Fibroblast of lung (primary cell): ENCODE measurements at places on chromosomes 1 and 21.

GRCh38 chr1:107546576-107546975 lies 405.7 kb downstream of the NTNG1 start:
- no peak for DNase-seq

GRCh38 chr1:78619446-78619802 lies 824 bp upstream of the IFI44L start:
- DNase-seq: no peak

DNA sequence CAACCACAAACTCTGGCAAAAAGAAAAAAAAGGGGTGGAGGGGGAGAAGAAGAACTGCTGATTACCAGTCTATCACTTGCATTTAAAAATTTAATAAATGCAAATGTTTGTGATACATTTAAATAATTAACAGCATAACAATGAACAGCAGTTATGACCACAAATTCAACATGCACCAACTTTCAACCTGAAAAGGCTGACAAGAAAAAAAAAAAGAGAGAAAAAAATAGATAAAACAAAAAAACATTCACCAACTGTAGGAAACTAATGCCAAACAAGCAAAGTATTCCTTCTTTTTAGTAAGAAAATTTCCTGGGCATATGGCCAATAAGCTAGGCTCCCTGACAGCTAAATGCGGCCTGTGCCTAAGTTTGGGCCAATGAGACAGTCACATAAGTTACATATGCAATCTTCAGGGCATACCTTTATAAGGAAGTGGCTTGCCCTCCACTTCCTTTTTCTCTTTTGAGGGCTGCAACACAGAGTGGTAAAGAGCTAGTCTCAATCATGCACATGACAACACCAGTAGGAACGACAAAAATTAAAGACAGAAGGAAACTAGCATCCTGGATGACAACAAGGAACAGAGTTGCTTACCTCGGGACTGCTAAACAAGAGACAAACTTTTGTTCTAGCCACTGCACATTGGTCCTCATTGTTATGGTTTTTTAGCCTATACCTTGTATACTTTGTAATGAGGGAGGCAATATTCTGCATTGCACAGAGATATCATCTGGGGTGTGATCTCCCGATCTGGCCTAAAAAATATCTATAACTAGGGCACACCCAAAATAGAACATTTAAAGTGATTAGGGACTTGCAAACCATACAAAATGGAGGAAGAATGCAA lies 24.2 kb upstream of the PHTF1 start:
- peak; percentile 66 for DNase-seq

DNA sequence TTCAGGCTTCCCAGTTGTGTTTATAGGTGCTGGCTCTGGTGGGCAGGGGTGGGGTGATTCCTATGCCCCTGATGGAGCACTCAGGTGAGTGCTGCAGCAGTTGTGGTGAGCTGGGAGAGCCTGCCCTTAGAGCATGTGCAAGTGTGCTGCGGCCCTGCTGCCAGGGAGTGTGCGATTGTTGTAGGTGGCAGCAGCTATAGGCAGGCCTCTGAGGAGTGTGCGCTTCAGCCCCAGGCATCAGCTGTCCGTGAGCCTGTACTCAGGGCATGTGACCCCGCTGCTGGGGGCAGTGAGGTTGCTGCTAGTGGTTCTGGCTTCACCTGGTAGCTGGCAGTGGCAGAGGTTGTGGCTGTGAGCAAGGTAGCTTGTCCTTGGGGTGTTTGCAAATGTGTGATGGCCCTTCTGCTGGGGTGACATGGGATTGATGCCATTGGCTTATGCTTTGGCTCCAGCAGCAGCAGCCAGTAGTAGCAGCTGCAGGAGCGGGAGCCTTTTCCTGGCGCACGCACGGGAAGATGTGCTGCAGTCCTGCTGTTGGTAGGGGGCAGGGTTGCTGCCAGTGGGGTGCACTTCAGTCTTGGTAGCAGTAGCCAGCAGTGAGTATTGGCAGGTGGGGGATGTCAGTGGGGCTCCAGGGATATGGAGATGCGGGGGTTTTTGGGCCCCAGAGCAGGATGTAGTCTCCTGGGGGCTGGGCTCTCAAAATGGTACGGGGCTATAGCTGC lies 37.7 kb downstream of the SYCP1 start:
- no peak for DNase-seq

DNA sequence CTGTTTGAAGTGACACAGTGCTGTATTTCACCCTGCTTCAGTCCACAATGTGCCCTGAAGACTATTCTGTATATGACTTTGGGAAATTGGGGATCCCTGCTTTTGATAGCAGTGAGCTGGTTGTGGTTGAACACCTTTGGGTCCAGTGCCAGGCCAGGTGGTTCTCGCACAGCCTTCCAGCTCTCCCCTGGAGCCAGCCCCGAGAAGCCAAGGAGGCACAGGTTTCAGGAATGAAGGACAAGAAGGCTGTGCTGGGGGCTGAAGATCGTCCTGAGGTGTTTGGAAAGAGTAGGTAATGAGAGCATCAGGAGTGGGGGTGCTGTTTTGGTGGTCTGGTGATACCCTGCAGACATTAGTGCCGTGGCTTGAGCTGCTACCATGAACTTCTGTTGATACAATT lies 131.4 kb upstream of the COL6A1 start:
- no peak for DNase-seq

DNA sequence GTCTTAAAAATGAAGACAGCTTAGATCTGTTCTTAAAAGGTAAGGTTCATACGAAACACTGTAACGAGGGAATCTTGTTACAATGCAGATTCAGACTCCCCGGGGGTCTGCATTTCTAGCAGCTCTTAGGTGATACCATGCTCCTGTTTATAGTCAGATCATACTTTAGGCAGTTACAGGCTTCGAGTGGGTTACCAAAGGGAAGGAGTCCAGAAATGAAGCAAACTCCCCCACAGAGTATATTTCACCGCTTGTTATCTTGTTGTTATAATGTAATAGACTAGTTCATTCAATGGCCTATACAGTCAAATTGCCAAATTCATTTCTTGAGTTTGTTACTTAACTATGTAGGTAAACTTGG lies 601.1 kb downstream of the USP25 start:
- DNase-seq: no peak

GRCh38 chr1:42820813-42821212 lies 3.6 kb upstream of the SVBP start:
- no peak for DNase-seq

- DNase-seq: no peak
These were observed 52.5 kb downstream of the LRIG2 start for GRCh38 chr1:113125517-113125916.

DNA sequence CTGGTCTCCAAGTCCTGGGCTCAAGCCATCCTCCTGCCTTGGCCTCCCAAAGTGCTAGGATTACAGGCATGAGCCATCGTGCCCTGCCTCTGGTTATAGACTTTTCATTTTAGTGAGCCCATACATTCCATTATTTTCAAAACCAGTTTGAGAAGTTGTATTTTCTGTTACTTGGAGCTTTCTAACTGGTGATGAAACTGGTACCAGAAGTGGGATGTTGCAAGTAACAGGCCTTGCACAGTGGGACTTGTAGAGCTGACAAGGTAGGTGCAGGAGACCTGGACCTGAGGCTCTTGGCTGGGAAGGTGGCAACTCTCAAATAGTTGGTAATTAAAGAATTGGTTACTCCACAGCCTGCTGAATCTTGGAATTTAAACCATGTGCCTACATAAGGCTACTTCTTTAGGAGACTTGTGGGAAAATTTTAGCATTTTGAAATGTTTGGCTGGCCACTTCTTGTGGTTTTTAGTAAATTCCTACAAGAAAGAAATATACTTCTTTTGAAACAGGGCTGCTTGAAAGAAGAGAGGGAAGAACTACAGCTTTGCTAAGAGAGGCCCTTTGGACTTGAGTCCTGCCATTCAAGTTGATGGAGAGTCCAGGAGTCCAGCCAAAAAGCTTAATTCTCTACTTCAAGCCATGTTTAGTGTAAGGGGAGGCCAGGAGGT lies 9.8 kb upstream of the ALPL start:
- DNase-seq: peak; percentile 36

- DNase-seq: no peak
These were observed 105.6 kb downstream of the ERG start for GRCh38 chr21:38392661-38393060.

DNA sequence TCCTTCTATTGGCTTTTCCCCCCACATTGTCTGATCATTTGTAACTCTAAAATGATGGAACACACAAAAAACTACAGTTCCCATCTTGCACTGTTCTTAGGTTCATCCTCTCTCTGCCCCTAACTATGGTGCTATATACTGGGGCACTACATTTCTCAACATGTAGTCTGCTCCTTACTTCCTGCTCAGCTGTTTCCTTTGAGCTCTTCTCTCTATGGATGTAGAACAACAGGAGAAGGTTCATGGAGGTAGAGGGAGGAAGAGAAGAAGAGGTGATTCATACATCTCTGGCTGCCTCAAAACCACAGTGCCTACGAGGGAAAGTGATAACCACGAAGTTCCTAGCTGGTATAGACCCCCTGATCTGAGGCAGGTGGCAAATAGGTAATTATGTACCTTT lies 7.0 kb upstream of the C1orf146 start:
- DNase-seq: no peak

GRCh38 chr21:32238063-32238462 lies 40.8 kb downstream of the MIS18A start:
- no peak for DNase-seq

GRCh38 chr1:7555391-7556185 lies 215.5 kb upstream of the VAMP3 start:
- no peak for DNase-seq

DNA sequence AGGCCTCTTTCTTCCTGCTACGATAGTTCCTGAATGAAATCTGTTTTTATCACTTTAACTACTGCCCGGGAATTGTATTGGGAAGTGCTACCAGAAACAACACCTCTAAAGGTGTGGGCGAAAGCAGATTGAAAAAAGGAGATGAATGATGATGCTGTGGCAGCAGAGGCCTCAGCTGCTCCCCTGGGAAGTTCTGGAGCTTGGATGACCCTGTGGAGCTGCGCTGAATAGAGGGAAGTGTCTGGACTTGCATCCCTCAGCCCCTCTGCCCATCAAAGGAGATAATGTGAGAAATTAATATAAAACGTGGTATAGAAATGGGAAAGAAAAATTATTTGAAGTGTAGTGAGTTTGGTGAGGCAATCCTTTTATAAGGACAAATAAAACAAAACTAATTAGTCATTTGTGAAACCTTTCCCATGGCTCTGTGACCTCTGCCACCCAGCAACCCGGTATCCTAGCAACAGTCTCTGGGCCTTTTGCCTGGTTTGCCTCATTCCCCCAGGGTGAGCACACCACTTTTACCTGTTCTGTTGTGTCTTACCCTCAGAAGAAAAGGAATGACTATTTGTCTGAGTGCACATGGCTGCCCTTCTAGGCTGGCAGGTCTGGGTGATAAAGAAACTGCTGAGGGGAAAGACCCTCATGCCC lies 21.3 kb downstream of the OVAAL start:
- peak; percentile 44 for DNase-seq

DNA sequence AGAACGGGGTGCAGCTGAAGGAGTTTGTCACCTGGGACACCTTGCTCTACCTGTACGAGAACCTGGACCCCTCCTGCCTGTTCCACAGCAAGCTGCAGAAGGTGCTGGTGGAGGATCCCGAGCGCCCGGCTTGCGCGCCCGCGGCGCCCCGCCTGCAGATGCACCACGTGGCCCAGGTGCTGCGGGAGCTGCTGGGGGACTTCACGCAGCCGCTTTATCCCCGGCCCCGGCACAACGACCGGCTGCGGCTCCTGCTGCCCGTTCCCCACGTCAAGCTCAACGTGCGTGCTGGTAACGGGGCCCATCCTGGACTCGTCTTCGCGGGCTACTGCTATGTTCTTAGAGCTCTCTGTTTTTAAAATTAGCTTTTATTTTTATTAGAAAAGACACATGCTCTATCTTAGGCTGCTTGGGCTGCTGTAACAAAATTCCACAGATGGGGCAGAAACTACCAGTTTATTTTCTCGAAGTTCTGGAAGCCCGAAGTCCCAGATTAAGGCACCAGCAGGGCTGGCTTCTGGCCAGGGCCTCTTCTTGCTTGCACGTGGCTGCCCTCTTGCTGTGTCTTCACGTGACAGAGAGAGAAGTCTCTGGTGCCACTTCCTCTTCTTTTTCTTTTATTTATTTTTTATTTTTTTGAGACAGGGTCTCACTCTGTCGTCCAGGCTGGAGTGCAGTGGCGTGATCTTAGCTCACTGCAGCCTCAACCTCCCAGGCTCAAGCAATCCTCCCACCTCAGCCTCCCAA lies 38.1 kb downstream of the TRPM2 start:
- DNase-seq: no peak

- peak; percentile 53 for DNase-seq
These were observed 236.9 kb upstream of the DPYD start for GRCh38 chr1:98157524-98158313.

DNA sequence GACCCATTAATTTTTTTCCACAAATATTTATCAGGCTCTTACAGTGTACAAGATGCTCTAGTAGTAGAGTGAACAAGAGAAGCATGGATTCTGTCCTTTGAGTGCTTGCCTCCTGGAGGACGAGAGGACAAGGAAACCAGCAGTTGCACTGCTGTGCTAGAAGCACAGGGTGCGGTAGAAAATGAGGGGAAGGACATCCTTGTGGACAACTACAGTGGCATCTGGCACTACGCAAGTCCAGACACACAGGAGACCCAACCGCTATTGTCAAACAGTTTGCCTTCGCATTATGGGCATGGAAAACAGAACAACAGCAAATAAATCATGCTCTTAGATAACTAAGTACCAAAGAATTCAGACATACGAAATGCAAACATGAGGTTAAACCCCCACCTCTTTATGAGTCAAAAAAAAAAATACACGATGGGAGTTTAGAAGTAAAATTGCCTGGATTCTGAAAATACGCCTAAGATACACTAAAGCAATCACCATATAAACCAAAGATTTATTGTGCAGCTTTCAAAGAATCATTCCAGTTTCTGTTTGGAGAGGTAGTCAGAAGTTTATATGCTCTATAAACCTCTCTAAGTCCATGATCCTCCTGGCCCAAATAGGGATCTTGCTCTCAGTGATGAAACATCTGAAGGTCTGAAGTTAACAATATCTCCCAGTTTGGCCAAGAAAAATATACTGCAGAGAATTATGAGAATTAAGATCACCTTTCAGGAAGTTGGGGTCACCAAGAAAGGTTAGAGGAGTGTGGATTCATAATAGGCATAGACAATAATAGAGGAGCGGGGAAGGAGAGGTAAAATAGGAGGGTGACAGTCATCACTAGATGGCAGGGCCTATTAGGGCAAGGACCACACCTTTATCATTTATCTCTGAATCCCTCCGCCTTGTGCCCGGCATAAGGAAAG lies 307.8 kb downstream of the NFIA start:
- no peak for DNase-seq

DNA sequence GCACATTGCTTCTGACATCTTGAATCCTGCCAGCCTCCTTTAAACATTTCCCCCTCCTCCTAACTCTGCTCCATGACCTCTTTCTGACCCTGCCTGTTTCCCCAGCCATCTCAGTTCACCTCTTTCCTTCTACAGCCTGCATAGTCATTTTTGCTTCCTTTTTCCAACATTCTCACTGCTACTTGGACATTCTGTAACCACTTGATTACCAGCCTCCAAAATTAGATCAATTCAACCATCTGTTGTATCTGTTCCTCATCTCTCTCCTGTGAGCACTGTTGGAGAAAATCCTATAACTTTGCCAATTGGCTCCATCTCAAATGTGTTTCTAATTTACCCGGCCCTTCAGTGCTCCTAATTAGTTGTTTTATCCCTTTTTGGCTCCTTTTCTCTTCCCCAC lies 27.5 kb upstream of the GPR88 start:
- no peak for DNase-seq
